ENCODE measurements at places on chromosomes 1 and 21.

DNA sequence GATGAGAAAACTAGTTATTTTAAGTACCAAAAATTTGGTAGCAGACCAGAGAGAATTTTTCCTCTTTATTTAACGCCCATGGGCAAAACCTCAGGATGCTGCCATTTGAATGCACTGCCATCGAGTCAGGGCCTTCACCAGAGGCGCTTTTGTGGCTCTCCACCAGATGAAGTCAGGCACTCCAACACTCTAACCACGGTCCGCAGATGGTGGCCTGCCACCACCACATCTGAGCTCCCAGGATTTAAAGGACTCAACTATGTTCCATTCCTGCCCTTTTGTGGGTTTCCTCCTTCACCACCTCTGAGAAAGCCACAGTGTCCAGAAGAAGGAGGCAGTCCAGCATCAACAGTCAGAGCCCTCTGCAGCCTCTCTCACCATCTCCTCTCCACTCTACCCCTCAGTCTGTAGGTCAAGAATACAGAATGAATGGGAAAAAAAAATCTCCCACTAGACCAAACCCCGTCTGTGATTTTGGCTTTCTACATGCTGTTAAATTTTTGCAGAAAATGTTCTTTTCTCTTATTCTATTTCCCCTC is 647.4 kb downstream of the USP25 start:
- peak overlapping the region; percentile 78 for H3K27ac ChIP-seq
- peaks cover 8% of the 10 kb centered on the region for H3K4me1 ChIP-seq
- no peaks in the 10 kb centered on the region for H3K36me3 ChIP-seq
- no peak for DNase-seq
- no peaks in the 10 kb centered on the region for H3K27me3 ChIP-seq

- no peak overlapping the region for H3K4me3 ChIP-seq
- DNase-seq, result no peak
- H3K27ac ChIP-seq, result no peak overlapping the region
- no peaks in the 10 kb centered on the region for H3K36me3 ChIP-seq
Observed at GRCh38 chr1:182217071-182217470, 155.6 kb upstream of the ZNF648 start.

DNA sequence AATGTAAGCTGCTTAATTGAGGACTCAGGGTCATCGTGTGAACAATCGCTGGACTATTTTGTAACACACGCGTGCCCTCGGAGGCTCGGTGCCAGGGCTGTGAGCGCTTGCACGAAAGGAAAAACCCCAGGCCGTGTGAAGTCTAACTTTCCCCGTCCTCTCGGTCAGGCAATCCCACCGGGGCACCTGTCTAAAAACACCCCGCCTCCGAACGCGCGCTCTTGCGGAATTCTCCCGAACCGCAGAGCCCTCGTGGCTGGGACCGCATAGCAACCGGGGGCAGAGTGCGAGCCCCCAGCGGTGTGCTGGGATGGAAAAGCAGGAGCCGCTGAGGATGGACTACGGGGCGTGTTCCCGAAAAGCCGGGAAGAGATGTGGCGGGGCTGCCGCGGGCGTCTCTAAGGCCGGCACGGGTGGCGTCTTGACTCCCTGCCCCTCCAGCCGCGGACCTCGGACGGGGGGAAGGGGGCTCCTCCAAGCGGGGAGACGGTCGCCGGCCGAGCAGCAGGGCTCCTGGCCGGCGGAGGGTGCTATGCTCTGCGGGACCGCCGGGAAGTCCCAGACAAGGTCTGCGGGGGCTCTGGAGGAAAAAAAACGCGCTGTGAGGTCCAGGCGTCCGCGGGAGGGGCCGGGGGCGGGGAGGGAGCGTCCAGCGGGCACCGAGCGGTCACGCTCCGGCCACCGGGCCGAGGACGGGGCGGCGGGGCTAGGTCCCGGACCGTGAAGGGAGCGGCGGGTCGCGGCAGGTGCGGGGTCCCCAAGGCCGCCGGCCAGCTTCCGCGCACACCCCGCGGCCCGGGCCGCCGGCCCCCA is 936 bp downstream of the ZBTB21 start:
- peak overlapping the region; percentile 75 for H3K4me3 ChIP-seq
- no peaks in the 10 kb centered on the region for H3K36me3 ChIP-seq
- peak; percentile 59 for DNase-seq
- peak overlapping the region; percentile 100 for H3K27ac ChIP-seq
- no peaks in the 10 kb centered on the region for H3K4me1 ChIP-seq

DNA sequence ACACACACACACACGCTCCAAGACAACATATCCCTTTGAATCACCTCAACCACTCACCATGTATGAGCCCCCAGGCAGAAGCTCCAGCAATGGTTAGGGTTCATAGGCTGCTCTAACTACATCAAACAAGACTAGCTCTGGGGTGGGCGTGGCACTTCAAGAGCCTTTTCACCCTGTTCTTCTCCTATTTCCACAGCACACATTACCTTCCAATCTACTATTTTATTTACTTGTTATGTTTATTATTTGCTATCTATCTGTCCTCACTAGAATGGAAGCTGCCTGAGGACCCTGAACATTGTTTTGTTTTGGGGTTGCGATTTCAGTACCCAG is 28.7 kb downstream of the TRABD2B start:
- no peak for DNase-seq
- H3K4me3 ChIP-seq, result no peak overlapping the region
- no peaks in the 10 kb centered on the region for H3K36me3 ChIP-seq
- no peaks in the 10 kb centered on the region for H3K27me3 ChIP-seq

- no peak overlapping the region for H3K4me3 ChIP-seq
- H3K36me3 ChIP-seq, result peaks cover 89% of the 10 kb centered on the region
- no peaks in the 10 kb centered on the region for H3K27me3 ChIP-seq
- DNase-seq, result no peak
- no peak overlapping the region for H3K27ac ChIP-seq
- no peaks in the 10 kb centered on the region for H3K4me1 ChIP-seq
Observed at GRCh38 chr1:212805767-212806166, 14.1 kb downstream of the TATDN3 start.

- H3K27ac ChIP-seq, result peak overlapping the region; percentile 83
- H3K4me1 ChIP-seq, result peaks cover 34% of the 10 kb centered on the region
- H3K4me3 ChIP-seq, result peak overlapping the region; percentile 63
- no peaks in the 10 kb centered on the region for H3K36me3 ChIP-seq
- H3K27me3 ChIP-seq, result no peaks in the 10 kb centered on the region
Observed at GRCh38 chr1:183806675-183807074, 1.8 kb downstream of the RGL1 start.

GRCh38 chr1:13823936-13824335 is 123.9 kb downstream of the PRDM2 start:
- no peak overlapping the region for H3K4me3 ChIP-seq
- DNase-seq, result no peak
- H3K27ac ChIP-seq, result no peak overlapping the region
- no peaks in the 10 kb centered on the region for H3K27me3 ChIP-seq

GRCh38 chr1:224779536-224779935 is 149.9 kb upstream of the DNAH14 start:
- peaks cover 15% of the 10 kb centered on the region for H3K4me1 ChIP-seq
- H3K4me3 ChIP-seq, result no peak overlapping the region
- no peaks in the 10 kb centered on the region for H3K36me3 ChIP-seq
- no peak overlapping the region for H3K27ac ChIP-seq

DNA sequence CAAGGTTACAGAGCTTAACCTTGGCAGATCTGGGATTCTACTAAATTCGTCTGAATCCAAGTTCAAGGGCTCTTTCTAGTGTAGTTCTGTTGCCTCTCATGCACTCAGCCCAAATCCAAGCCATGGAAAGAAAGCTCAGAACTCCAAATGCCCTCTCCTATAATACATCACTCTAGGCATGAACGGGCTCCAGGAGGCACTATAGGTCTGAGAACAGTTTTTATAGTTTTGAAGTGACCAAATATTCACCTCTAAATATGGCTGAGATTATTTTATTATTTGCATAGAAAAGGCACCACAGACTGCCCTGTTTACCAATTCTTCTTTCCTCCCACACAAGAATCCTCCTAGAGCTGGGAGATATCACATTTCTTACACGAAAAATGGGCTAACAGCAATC is 327.9 kb upstream of the BEND5 start:
- H3K27ac ChIP-seq, result no peak overlapping the region
- H3K36me3 ChIP-seq, result no peaks in the 10 kb centered on the region
- no peak overlapping the region for H3K4me3 ChIP-seq

DNA sequence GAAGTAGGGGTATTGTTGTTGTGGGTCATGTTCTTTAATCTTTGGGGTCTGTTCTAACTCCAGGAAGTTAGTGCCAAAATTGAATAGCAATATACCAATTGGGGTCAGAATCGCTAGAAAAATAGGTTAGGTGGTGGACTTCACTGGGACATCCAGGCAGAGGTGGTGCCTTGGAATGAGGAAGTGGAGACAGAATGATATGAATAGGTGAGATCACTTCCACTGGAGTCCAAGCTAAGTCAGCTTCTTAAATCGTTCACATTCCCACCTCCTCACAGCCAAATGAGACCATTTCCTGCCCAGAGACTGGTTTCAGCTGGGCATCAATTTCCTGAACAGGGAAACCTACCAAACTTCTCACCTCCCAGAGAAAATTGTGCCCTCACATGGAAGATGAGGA is 137.8 kb upstream of the RAB4A start:
- no peaks in the 10 kb centered on the region for H3K36me3 ChIP-seq
- H3K4me3 ChIP-seq, result no peak overlapping the region
- H3K27me3 ChIP-seq, result no peaks in the 10 kb centered on the region
- no peaks in the 10 kb centered on the region for H3K4me1 ChIP-seq
- DNase-seq, result no peak
- H3K27ac ChIP-seq, result no peak overlapping the region

DNA sequence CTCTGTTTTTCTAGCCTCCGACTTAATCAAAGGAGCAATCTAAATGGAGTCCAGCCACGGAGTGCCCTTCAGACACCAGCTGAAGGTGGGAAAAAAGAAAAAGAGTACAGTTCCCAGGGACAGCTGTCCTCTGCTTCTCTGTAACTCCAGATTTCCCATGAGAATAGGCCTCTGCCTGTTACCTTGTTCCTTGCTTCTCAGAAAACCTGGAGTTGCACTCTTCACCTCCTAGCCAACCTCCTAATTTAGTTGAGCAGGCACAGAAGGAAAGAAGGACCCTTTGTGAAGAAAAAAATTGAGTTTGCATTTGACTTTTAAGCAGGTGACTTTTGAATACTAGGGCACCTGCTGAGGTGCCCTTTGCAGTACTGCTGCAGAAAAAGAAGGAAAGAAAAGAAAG is 8.3 kb downstream of the BARHL2 start:
- no peak for DNase-seq
- H3K36me3 ChIP-seq, result no peaks in the 10 kb centered on the region

DNA sequence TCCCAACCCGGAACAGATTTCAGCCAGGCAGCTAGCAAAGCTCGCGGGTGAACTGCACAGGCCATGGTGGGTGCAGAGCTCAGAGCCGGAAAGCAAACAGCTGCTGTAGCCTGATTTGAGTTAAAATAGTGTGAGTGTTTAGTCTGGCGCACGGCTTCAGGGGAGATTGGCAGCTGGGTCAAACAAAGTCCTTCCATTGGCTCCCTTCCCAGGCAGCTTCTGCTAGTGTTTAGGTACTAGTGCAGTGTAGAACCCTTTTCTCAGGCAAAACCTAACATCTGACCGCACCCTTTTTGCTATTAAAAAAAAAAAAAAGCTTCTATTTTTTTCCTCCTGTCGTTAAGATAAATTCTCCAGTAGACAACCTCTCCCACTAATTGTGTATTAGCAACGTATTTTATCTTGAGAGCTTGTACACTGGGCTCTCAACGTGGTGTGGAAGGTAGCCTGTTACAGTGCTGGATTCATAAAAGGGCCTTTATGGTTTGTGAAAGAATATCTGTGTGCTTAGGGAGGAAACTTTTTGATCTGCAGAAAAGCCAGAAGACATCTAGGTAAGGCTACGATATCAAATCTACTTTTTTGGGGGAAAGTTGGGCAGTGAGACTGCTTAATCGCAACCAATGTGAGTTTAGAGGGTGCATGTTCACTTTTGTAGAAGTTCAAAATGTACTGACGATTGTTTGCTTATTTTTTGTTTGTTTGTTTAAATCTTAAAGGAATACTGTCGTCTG is 689.6 kb downstream of the USP25 start:
- H3K27me3 ChIP-seq, result no peaks in the 10 kb centered on the region
- DNase-seq, result peak; percentile 81
- H3K4me1 ChIP-seq, result peaks cover 8% of the 10 kb centered on the region
- peak overlapping the region; percentile 89 for H3K27ac ChIP-seq

Data from heart left ventricle (tissue), 16 donors.